ENCODE measurements at places on chromosomes 16 and 17.
A peak's percentile ranks its signal among the peaks of the same experiment; 100 is the strongest.

DNA sequence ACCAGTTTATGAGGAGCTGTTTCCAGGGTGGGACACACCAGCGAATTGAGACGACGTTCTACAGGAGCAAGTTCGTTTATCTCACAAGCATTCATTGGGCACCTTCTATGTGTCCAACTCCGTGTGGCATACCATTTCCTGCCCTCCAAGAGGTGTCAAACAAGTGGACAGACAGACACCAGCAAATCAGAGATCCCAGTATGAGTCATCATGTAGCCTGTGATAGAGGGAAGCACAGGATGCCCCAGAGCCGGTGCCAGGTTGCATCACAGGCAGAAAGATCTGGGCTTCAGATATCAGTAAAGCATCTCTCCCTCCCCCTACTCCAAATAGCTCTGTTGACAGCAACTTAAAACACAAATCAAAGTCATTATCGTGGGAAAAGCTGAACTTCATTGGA lies 31.8 kb upstream of the MAF start:
- peak; percentile 44 for DNase-seq
- H3K36me3 ChIP-seq, result no peaks in the 10 kb centered on the region
- no peak overlapping the region for H3K4me3 ChIP-seq
- H3K27ac ChIP-seq, result no peak overlapping the region
- H3K4me1 ChIP-seq, result peaks cover 12% of the 10 kb centered on the region
- H3K27me3 ChIP-seq, result no peaks in the 10 kb centered on the region

GRCh38 chr17:44177640-44178039 lies 7.1 kb downstream of the ASB16 start:
- H3K36me3 ChIP-seq, result peaks cover 38% of the 10 kb centered on the region
- H3K4me3 ChIP-seq, result no peak overlapping the region
- H3K27me3 ChIP-seq, result no peaks in the 10 kb centered on the region
- H3K4me1 ChIP-seq, result peaks cover 2% of the 10 kb centered on the region
- no peak overlapping the region for H3K27ac ChIP-seq

DNA sequence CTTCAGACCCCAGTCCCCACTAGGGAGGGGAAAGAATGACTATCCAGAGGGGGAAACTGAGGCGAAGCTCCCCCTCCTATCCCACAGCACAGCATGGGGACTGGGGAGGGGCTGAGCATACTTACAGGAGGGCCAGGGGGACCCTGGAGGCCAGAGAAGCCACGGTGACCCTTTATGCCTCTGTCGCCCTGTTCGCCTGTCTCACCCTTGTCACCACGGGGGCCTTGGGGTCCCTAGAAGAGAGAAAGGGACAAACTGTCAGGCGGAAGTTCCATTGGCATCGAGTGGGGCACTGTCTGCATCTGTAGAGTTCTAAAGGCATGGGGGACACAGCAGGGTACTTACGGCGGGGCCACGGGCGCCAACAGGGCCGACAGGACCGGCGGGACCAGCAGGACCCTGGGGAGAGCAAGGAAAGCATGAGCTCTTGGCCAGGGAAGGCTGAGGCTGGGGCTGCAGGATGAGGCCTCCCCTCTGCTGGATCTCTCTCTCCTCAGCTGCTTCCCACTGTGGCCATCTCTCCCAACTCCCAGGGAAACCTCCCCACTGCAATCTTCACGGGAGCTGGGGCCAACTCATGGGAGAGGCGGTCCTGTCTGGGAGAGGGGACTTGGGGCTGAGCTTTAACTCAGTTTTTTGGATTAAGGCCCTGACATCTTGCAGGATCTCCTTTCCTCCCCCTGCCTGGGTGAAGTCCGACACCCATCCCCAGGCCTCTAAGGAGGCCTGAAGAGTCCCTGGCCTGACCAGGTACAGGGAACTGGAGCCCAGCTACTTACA lies 13.5 kb downstream of the COL1A1 start:
- DNase-seq, result peak; percentile 52
- H3K4me3 ChIP-seq, result no peak overlapping the region
- H3K27me3 ChIP-seq, result no peaks in the 10 kb centered on the region
- H3K4me1 ChIP-seq, result peaks cover 68% of the 10 kb centered on the region

DNA sequence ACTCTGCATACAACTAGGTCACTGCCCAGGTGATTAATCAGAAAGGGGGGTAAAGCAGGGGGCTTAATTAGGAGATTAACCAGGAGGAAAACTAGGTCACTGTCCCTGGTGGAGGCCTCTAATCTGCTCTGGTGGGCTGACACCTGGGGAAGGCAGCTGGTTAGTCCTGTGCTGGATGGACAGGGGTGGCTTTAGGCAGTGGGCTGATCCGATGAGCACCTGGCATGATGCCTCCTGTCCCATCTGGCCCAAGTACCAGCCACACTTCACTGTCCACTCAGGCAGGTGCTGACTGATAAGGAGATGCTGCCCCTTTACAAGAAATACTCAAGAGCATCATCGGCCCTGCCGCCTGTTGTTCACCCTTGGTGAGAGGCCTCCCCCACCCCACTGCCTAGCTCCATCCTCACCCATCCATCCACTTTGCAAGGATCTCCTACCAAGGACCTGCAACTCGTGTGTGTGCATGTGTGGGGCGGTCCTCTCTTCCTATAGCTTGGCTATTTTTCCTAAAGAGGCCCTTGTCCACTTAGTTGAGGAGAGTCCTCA lies 13.8 kb upstream of the RCVRN start:
- no peaks in the 10 kb centered on the region for H3K4me1 ChIP-seq
- no peak for DNase-seq
- H3K36me3 ChIP-seq, result peaks cover 31% of the 10 kb centered on the region
- no peak overlapping the region for H3K27ac ChIP-seq
- no peak overlapping the region for H3K4me3 ChIP-seq

DNA sequence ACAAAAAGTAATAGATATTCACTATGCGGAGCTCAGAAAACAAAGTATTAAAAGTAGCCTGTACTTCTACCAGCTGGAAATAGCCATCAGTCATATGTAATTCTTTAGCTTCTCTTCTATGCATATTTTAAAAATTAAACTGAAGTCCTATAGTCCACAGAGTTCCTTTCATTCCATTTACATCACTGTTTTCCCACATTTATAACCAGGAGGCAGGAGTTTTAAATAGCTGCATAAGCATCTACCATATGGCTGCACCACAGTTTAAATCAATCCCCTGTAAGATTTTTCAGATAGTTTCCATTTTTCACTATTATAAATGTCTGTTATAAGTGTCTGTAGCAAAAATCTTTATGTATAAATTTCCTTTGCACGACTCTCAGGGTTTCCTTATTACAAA lies 45.1 kb downstream of the ZFHX3 start:
- H3K4me3 ChIP-seq, result no peak overlapping the region
- H3K36me3 ChIP-seq, result no peaks in the 10 kb centered on the region
- peaks cover 2% of the 10 kb centered on the region for H3K4me1 ChIP-seq

Data from mesenchymal stem cell (in vitro differentiated cells and primary cell).